ENCODE measurements at places on chromosomes 13 and 19. TPM values are rescaled to one million over a fixed set of nuclear protein-coding genes. Genes with fewer than 3 reads are reported as not detected.

- H3K27ac ChIP-seq = no peak overlapping the region
- no peaks in the 10 kb centered on the region for H3K27me3 ChIP-seq
- H3K36me3 ChIP-seq = peaks cover 3% of the 10 kb centered on the region
- DNase-seq = no peak
- H3K4me1 ChIP-seq = no peaks in the 10 kb centered on the region
Measured at GRCh38 chr13:99366075-99366987, 59.1 kb upstream of the GPR183 start.

GRCh38 chr13:106061781-106062180 lies 473.7 kb downstream of the EFNB2 start:
- H3K27me3 ChIP-seq = no peaks in the 10 kb centered on the region
- no peaks in the 10 kb centered on the region for H3K4me1 ChIP-seq
- no peak overlapping the region for H3K27ac ChIP-seq
- no peaks in the 10 kb centered on the region for H3K36me3 ChIP-seq

DNA sequence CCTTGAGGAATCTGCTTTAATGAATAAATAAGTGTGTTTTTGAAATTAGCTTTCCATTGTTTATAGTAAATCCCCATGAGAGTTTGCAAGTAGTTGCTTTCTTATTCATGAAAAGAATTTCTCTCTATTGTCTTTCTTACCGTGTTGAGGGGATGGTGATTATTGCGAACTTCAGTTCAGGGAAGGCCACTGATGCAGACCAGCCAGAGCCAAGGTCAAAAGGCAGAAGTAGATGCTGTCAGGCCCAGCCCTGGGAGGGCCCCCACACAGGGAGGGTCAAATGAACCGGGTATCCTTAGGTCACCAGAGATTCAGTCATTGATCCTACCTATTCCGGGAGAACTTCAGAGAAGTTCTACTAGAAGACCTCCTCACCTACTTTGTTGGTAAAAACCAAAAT lies 185.9 kb downstream of the NUFIP1 start:
- no peaks in the 10 kb centered on the region for H3K27me3 ChIP-seq
- DNase-seq = no peak

DNA sequence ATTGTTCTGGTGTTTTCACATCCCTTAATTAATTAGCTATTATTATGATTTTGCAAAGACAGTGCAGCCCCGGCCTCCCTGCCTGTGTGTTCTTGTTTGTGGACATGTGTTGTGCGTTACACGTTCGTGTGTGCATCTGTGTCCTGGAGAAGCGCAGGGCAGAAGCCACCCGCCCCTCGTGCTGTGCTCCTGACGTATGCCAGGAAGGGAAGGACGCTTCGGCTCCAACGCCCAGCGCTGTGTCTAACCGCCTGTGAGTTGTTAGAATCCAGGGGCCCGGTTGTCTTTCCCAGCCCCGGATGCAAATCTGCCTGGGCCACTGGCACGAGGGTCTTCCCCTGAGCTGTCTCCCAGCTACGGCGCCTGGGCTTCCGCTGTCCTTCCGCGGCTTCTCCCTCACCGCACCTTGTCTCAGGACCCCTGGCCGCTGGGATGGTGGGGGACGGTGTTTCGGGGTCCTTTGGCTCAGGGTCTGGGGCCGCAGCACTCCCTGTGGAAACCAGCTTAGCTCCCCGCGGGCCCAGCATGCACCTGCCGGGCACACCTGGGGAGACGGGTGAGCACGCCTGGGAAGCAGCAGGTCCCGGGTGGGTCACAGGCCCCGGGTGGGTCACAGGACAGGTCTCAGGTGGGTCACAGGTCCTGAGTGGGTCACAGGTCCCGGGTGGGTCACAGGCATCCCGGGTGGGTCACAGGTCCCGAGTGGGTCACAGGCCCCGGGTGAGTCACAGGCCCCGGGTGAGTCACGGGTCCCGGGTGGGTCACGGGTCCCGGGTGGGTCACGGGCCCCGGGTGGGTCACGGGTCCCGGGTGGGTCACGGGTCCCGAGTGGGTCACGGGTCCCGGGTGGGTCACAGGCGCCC lies 51.5 kb downstream of the GAS6 start:
- H3K27me3 ChIP-seq = no peaks in the 10 kb centered on the region
- no peak overlapping the region for H3K4me3 ChIP-seq
- no peak overlapping the region for H3K27ac ChIP-seq
- no peak for DNase-seq
- H3K4me1 ChIP-seq = no peaks in the 10 kb centered on the region

DNA sequence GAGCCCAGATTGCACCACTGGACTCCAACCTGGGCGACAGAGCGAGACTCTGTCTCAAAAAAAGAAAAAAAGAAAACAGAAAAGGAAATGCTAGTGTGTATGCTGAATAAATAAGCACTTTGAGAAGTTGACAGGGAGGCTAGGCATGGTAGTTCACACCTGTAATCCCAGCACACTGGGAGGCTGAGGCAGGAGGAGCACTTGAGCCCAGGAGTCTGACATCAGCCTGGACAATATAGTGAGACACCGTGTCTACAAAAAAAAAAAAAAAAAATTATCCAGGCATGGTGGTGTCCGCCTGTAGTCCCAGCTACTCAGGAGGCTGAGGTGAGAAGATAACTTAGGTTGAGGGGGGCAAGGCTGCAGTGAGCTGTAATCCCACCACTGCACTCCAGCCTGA lies 19.1 kb upstream of the LDLR start:
- no peaks in the 10 kb centered on the region for H3K27me3 ChIP-seq
- no peaks in the 10 kb centered on the region for H3K4me1 ChIP-seq
- DNase-seq = no peak
- no peaks in the 10 kb centered on the region for H3K36me3 ChIP-seq

- H3K4me1 ChIP-seq = no peaks in the 10 kb centered on the region
- no peak overlapping the region for H3K4me3 ChIP-seq
- no peak overlapping the region for H3K27ac ChIP-seq
- H3K36me3 ChIP-seq = no peaks in the 10 kb centered on the region
- H3K27me3 ChIP-seq = no peaks in the 10 kb centered on the region
Measured at GRCh38 chr13:109175666-109176065, 546.3 kb downstream of the MYO16 start.

- H3K27ac ChIP-seq = no peak overlapping the region
- H3K36me3 ChIP-seq = no peaks in the 10 kb centered on the region
- DNase-seq = no peak
- H3K4me1 ChIP-seq = no peaks in the 10 kb centered on the region
Measured at GRCh38 chr19:7603919-7604318, 8.3 kb downstream of the CAMSAP3 start.

DNA sequence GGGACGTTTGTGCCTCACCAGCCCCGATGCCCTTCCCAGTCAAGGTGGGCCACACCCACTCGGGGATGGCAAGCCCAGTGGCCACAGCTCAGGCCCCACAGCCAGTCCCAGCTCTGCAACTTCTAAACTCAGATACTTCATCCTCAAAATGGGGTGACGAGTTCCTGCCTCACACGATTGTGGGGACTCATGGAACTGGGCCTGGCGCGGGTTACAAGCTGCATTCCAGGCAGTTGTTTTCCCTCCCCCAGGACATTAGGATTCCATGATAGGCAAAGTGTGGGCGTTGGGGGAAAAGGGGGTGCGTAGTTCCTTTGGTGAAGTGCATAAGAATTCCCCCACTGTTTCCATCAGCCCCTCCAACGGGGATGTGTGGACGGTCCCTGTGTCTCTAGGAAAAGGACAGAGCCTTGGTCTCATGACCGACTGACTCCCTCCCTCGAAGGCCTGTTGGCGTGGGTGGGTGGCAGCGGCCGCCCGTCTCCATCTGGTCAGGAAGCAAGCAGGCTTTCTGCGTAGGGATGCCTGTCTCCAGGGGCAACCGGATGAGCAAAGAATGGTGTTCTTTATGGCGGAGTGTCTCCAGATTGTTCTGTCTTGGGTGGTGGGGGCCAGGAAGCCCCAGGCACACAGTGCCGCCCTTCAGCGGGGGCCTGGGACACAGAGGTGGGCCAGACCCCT lies 21.1 kb upstream of the NPAS1 start:
- no peak overlapping the region for H3K4me3 ChIP-seq
- H3K36me3 ChIP-seq = no peaks in the 10 kb centered on the region
- H3K27ac ChIP-seq = no peak overlapping the region
- H3K27me3 ChIP-seq = no peaks in the 10 kb centered on the region

- no peaks in the 10 kb centered on the region for H3K27me3 ChIP-seq
- H3K4me1 ChIP-seq = no peaks in the 10 kb centered on the region
- H3K27ac ChIP-seq = no peak overlapping the region
- H3K36me3 ChIP-seq = no peaks in the 10 kb centered on the region
- no peak for DNase-seq
Measured at GRCh38 chr13:96934889-96935489, 59.3 kb downstream of the OXGR1 start.

C19orf67 gene
- total RNA-seq = not detected

MISP gene
- not detected for total RNA-seq

ACP5 gene
- 12.6 TPM for total RNA-seq

SPTBN4 gene
- total RNA-seq = 1.3 TPM

VSIG10L gene
- total RNA-seq = 1.7 TPM

MED25 gene
- 40.3 TPM for total RNA-seq

GNA15 gene
- 12.5 TPM for total RNA-seq

MEIOSIN gene
- total RNA-seq = not detected

Measured in aorta (tissue), 5 donors.